ENCODE measurements at places on chromosomes 7 and 10. TPM values are rescaled to one million over a fixed set of nuclear protein-coding genes. Genes with fewer than 3 reads are reported as not detected.

The ELFN1 gene
- 0.37 TPM for total RNA-seq

The PVRIG gene
- total RNA-seq = not detected

The SPDYE6 gene
- total RNA-seq = not detected

The FMC1 gene
- 31.6 TPM for total RNA-seq

The OPN1SW gene
- total RNA-seq = not detected
